CD8-positive, alpha-beta T cell (primary cell): ENCODE measurements at places on chromosomes 12 and 14.

GRCh38 chr14:63432888-63433552, 110.2 kb downstream of the PPP2R5E start:
- no peak for DNase-seq

DNA sequence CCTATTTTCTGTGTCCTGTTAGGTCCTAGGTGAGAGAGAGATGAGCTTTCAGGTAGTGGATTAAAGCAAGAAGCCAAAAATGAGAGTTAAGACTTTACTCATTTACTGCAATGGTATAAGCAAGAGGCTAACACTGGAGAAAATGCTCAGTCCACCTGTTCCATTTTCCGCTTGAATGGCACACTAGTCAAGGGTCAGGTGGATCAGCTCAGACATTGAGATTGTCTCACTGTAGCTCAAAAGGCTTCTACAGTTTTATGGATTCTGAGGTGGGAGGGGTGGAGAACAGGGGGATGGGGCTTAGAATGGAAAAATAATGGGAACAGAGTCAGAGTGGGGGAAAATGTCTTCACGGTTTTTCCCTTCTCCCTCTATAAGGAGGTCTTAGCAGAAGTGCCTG, 57.3 kb upstream of the MUCL1 start:
- DNase-seq: no peak

DNA sequence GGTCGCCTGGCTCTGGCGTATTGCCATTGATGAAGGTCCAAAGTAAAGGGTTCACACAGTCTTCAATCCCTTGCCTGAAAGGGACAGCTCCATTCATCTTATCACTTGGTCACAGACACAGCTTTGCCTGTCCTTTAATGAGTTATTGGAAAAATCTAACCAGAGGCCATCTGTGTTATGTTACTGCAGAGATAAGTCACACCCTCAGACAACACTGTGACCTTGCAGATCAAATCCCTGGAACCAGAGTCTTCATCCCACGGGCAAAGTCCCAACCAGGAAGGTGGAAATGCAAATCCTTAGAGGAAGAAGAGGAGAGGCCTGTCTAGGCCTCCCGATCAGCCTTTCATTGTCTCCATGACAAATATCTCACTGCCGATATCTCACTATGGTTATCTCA, 68.3 kb upstream of the SCN8A start:
- DNase-seq: no peak

DNA sequence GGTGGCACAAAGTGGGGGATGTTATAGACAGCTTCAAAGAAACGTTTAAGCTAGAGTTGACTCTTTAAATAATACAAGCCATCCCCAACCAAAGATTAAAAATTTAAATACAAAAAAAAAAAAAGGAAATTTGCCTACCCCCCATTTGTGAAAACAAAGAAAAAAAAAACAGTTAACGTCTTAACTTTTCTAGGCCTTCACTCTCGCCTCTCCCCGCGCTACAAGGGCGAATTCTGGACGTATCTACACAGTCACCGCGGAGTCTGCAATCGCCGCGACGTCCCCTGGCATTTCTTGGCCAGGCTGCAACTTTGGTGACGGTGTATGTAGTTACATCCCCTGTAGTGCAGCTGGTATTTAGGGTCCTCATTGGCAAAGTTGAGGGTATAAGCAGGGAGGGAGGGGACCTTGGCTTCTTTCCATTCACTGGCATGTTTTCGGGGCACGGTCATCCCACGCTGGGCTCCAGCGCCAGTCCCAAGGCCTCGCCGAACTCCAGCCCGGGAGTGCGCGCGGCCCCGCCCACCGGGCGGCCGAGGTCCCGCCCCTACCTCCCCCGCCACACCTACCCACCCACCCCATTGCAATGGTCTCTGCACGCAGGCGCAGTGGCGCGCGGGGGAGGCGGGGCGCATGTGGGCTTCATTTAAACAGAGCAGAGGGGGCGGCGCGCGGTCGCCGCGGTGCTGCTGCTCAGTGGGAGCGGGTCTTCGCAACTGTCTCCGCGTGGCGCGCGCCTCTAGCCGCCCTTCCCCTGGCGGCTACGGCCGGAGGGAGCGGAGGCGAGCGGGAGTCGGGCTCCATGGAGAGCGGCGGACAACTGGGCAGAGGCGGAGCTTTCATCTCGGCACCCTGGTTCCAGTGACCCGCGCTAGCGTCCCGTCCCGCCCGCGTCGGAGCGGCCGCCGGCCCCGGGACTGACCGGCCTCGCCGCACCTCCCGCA, at the start of gene NUDT4:
Gene NUDT4 (plus strand): TSS at position 674 of the 944 bp plus-strand sequence. CDS start 398 bp downstream, outside the sequence.
- DNase-seq: peak; percentile 96

GRCh38 chr14:85958069-85958468, 428.1 kb downstream of the FLRT2 start:
- DNase-seq: no peak

DNA sequence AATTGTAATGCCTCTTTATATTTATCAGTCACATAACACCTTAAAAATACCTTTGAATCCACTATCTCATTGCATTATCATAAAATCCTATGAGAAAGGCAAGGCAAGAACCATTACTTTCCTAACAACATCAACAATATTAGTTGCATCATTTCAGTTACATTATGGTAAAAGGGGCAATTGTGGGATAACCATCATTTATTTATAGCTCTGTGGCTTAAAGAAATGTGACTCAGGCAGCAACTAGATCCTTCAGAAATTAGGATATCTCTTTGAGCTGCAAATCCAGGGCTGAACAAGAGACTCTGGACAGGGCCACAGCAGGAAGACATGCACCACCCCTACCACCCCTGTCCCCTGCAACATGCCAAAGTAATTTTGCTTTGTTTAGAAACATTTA, 36.4 kb downstream of the EPS8 start:
- no peak for DNase-seq

GRCh38 chr12:47896633-47897032, 8.2 kb downstream of the VDR start:
- no peak for DNase-seq

GRCh38 chr12:12812618-12813119, 477 bp upstream of the DDX47 start:
- DNase-seq: no peak

DNA sequence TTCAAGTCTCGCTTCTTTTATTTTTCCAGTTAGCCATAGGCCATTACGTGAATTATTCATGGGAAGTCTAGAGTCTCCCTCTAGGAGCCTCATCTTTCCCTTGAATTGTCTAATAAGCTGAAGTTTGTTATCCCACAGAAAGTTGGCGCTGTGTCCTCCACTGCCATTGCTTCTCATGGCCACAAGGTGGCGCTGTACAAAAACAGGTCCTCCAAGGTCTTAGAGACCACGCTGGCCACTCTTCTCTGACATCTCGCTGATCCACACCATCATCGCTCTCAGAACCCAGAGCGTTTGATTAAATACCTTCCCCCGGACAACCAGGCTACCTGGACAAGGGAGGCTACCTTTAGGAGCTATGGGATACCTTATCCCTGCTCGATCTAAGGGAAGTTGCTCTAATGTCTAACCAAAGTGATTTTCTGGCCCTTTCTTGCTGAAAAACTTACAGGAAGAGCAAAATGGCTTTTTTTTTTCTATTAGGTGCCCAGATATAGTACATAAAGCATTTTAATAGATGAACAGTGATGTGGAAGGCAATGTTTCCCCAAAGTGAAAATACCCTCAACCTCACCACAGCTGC, 110.0 kb downstream of the CCDC60 start:
- peak; percentile 27 for DNase-seq

DNA sequence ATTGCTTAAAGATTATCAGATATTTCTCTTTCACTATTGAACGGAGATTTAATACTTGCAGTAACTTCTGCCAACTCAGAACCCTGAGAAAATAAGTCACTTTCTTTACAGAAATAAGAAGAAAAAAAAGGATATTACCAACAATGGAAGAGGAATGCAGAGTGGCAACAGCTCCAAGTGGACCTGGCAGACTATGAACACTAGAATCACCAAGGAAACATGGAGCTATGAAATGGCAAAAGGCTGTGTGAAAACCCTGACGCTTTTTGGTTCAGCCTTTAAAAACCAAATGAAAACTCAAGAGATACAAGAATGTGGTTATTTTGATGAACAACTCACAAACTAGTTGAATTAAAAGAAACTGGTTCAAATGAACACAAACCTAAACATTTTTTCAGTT, 17.7 kb downstream of the DTD2 start:
- no peak for DNase-seq

- DNase-seq: peak; percentile 62
Observed at GRCh38 chr14:21454843-21455544, 929 bp downstream of the CHD8 start.

DNA sequence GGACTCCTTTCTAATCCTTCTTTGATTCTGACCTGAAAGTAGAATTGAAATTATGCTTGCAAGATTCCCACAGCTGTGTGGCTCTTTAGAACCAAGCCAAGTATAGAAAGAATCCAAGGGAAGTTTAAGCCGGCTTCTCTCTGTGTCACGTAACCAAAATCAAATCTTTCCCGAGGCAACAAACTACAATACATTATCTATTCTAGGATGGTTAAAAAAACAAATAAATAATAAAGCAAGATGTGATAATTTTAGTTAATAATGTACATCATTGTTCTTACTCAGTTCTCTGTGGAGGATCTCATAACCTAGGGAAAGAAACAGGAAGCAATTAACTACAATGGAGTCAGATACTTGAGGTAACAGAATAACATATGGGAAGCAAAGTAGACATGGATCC, 78.1 kb upstream of the ST8SIA1 start:
- no peak for DNase-seq

DNA sequence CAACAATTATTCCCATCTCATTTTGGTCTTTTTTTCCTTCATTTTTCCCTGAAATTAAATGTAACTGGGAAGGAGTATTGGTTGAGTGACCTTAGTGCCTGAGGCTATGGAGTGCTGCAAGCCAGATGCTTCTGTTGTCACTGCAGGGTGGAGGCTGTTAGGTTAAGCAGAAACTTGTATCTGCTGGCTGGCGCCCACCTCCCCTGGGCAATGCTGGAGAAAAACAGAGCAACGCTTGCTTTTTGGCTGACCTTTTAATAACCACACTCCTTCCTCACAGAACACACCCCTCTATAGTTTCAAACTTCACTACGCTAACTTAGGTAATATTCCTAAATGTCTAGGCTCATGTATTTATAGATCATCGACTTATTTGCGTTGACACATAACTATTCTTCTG, 583.5 kb upstream of the NOVA1 start:
- no peak for DNase-seq
